Stimulated activated CD8-positive, alpha-beta memory T cell treated with anti-CD3 and anti-CD28 coated beads, Interleukin-15, amount 100 ng/mL, for 4 hours (primary cell): ENCODE measurements at places on chromosomes 16 and 17.

DNA sequence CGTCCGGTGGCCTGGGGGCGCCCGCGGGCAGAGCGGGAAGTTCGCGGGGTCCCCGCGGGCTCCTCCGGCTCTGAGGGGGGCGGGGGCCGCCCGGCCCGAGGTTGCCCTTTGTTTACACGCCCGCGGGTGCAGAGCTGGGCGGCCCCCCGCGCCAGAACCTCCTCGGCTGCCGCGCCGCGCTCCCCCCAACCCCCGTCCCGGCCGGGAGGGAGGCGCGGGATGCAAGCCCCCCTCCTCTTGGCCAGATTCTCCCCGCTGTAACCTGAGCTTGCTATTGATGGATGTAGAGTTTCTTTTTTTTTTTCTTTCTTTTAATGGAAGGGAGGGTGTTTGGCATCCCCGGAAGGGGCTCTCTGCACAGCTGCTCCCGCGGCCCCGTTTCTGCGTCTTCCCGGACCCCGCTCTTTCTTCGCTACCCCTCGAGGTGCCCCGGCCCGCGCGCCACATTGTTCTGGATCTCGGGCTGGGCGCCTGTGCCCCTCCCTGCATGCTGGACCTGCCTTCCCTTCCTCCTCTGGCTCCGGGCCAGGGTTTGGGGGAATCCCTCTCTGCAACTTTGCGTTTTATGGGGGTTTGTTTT is 646 bp downstream of the CBX2 start:
- DNase-seq = no peak

- no peak for DNase-seq
Observed at GRCh38 chr16:48384520-48385252, 527 bp downstream of the SIAH1 start.

- no peak for DNase-seq
Observed at GRCh38 chr17:37815536-37815935, 70.7 kb upstream of the HNF1B start.

GRCh38 chr17:66306446-66306845 is 4.0 kb downstream of the PRKCA start:
- DNase-seq = no peak

DNA sequence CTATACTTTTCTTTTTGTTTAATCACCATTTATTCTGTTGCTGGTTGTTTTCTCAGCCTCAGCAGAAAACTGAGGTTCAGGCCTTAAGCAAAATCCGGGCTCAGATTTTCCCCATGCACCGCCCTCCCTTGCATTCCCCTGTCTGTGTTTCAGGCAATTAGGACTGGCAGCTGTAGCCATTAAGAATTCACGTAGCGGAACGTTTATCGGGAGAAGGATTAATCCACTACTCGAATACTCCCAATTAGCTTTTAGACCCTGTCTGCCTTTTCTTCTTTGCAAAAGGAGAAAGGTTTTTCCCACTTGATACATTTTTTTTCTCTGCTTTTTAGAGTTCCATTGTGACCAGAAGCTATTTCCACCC is 173.1 kb downstream of the RPTOR start:
- DNase-seq = no peak

- no peak for DNase-seq
Observed at GRCh38 chr17:77441940-77442339, 301.2 kb downstream of the SEC14L1 start.

DNA sequence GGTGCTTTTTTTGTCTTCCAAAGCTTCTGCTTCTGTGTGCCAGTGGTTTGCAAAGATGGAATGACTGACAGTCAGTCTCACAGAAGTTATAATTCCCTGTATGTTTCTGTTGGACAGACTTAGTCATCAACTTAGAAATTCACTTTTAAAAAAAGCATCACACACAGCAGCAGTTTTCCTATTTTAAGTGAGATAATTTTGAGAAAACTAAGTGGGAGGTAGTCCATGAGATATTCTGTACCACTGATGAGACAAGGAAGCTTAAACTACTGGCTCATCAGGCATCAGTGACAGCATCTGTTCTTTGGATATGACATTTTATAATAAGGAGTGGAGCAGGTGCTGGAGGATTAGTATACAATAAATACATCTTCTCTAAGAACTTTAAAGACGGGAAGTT is 20.0 kb downstream of the CNP start:
- no peak for DNase-seq

GRCh38 chr17:67992548-67993152 is 3.6 kb downstream of the C17orf58 start:
- no peak for DNase-seq

- no peak for DNase-seq
Observed at GRCh38 chr16:51156807-51157200, 5.7 kb upstream of the SALL1 start.

GRCh38 chr17:68089881-68090280 is 54.3 kb downstream of the KPNA2 start:
- no peak for DNase-seq

DNA sequence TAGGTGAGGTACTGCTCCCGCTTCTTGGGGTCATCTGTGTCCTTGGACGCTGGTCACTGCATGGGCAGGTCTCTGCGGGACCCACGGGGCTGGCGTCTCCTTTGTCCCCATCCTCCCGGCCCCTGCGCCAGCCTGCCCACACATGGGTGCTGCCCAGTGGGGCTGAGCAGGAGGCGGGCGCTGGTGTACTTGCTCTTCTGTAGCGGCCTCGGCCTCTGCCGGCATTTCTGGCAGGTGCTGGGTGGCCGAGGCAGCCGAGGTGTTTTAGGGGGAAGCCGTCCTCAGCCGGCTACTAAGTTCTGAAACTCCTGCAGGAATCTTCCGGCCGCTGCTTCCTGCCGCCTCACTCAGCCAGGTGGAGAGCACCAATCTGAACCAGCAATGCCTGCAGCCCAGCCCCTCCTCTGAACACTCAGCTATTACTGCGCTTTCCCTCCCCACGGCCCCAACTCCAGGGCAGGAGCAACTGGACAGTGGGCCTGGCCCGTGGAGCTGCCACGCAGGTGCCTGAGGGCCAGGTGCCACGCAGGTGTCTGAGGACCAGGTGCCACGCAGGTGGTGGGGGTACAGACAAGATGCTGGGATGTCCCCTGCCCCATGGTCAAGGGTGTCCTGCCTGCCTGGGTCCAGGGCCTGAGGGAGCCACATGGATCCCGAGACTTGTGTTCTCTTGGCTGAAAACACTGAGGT is 10.0 kb downstream of the DECR2 start:
- no peak for DNase-seq

DNA sequence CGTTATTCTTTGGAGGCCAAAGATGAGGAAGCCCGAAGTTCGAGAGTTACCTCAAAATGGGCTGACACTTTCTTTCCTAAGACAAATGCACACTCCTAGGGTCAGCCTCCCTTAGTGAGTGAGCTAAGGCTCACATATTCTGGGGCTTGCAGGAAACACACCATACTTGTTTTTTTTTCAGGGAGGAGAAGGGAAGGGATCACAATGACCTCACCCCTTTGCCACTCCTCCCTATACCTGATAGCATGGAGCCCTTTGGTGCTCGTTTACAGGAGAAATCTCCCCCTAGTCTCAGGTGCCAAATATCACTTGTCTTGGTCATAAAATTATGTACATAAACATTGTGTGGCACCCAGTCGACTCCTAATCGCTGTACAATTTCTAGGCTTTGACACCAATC is 4.6 kb upstream of the TMEM100 start:
- no peak for DNase-seq

- DNase-seq = no peak
Observed at GRCh38 chr17:77674358-77674757, 284.1 kb upstream of the TNRC6C start.

GRCh38 chr17:13917634-13918033 is 151.7 kb upstream of the COX10 start:
- no peak for DNase-seq

GRCh38 chr17:17205368-17206123 is 587 bp downstream of the PLD6 start:
- peak; percentile 36 for DNase-seq

- no peak for DNase-seq
Observed at GRCh38 chr16:2841606-2842339, 11.7 kb downstream of the ZG16B start.

DNA sequence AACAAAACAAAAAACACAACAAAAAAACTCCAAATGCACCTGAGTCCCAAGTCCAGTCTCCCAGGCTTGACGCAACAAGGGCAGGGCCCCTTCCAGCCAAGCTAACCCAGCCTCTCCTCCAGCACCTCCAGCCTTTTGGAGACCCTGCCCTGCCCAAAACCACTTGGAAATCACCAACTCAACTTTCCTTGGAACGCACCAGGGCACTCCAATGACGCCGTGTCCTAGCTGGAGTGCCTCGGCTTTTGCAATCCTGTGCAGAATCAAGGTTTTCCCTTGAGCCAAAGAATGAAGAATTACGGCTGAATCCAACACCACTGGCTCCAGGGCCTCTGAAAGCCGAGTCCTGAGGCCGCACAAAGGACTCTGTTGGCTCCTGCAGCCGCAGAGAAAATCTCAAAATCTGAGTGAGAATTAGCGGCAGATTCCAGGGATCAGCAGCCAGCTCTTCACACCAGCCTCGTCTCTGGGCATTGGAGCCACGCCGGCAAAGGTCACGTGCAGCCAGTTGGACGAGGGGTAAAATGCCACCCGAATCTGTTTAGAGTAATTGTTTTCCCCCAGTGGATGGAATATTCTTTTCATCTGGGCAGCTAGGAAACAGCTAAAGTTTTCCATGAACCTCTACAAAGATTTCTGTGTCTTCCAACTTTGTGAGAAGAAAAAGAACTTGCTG is 9.7 kb upstream of the BAIAP2 start:
- DNase-seq = no peak

GRCh38 chr16:61295311-61295710 is 740.9 kb downstream of the CDH8 start:
- no peak for DNase-seq

DNA sequence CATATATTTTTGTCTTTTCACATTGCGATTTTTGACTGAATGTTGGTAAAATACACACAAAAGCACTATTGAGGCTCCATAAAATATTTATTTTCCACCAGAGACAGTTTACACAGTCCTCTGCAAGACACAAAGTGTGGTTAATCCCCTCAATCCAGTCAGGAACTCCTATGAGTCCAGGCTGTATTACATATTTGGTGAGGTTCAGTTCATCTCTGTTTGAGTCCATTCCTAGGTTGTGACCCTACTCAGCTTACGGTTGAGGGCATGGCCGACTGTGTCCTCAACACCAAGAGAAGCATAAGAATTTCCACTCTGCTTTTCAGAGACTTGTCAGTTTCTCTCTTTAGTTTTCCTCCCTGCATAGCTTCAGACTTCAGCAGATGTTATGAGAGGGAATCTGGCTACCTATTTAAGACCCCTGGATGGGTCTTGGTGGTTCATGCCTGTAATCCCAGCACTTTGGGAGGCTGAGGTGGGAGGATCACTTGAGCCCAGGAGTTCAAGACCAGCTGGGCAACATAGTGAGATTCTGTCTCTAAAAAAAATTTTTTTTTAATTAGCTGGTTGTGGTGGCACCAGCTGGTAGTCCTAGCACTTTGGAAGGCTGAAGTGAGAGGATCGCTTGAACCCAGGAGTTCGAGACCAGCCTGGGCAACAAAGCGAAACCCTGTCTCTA is 25.1 kb downstream of the ARL4D start:
- DNase-seq = no peak

GRCh38 chr16:64132759-64133361 is 989.0 kb downstream of the CDH11 start:
- DNase-seq = no peak

DNA sequence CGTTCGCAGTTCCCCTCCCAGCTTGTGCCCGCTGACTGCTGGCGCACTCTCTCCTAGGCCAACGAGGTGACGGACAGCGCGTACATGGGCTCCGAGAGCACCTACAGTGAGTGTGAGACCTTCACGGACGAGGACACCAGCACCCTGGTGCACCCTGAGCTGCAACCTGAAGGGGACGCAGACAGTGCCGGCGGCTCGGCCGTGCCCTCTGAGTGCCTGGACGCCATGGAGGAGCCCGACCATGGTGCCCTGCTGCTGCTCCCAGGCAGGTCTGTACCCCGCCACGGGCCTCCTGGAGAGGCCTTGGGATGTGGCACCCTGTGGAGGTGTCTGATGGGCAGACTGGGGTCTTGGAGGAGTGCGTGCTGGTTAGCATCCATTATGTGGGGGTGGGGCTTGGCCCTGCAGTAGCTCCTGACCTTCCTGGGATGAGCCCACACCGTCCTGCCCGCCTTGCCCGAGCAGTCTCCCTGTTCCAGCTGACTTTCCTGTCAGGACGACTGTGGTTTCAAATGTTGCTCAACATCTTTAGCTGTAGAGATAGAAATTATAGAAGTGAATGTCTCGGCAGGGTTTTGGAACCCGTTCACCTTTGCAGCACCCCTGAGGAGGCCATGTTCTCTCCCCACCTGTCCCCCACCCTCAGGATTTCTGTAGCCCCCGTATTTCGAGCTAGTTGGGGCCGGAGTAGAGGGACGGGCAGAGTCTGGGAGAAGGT is 44.9 kb upstream of the CAPN15 start:
- no peak for DNase-seq

DNA sequence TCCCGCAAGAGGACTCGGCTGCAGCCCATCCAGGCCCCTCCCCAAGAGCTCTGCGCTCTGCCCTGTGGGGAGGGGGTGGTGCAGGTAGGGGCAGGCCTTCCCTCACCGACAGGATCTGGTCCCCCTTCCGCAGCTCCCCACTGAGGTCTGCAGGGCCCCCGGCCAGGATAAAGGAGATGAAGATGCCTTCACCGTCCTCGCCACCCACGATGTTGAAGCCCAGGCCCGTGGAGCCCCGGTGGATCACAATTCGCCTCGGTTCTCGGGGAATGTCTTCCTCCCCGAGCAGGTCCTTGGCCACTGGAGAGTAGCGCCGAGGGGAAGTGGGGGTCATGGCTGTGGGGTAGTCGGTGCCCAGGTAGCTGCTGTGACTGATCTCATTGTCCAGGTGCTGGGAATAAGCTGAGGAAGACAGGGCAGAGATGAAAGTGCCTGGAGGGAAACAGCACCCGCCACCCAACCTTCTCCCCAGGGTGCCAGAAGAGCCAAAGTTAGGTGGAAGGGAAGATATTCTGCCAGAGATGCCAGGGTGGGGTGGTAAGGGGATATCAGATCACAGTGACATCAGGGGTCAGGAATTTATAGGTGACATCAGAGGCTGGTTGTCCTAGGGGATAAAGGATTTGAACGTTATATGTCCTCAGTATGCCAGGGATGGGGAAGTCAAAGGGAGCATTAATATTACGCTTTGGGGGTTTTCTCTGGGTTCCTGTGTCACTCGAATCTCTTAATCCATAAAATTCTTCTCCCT is 17.7 kb upstream of the ASGR1 start:
- DNase-seq = no peak

DNA sequence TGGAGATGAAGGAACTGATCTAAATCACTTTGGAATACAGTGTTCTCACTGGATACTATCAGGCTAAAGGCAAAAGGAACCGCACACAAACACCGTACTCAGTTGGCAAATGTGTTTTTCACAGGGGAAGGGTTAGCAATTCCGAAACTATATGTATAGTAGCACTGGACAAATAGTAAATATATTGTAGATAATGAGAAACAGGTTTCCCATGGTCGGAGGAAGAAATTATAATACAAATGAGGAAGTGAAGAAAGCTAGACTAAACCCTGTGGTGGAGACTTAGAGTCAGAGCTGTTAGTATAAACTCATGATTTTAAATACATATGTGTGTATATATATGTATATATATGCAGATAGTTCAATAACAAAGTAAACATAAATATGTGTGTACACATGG is 414.1 kb upstream of the SALL1 start:
- DNase-seq = no peak
